ENCODE measurements at places on chromosomes 7 and 10.

- DNase-seq, result no peak
These were observed 659 bp downstream of the FIGNL1 start for GRCh38 chr7:50449501-50449880.

DNA sequence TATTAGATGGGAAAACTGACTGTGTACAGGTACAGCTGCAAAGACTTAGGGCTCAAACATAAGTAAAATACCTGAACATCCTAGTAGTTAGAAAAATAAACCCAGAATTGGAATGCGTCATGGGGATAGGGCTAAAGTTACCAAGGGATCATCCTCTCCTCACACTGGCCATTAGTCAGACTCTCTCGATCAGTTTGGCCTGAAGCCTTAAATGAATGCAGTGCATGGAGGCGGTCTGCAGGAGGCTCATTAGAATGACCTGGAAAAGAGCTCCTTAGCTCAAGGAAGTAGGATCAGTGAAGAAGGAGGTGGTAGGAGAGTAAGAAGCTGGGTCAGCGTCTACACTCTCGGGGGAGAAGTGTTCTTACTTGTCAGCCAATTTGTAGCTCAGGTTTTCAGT is 35.3 kb downstream of the DENND2A start:
- DNase-seq, result no peak

DNA sequence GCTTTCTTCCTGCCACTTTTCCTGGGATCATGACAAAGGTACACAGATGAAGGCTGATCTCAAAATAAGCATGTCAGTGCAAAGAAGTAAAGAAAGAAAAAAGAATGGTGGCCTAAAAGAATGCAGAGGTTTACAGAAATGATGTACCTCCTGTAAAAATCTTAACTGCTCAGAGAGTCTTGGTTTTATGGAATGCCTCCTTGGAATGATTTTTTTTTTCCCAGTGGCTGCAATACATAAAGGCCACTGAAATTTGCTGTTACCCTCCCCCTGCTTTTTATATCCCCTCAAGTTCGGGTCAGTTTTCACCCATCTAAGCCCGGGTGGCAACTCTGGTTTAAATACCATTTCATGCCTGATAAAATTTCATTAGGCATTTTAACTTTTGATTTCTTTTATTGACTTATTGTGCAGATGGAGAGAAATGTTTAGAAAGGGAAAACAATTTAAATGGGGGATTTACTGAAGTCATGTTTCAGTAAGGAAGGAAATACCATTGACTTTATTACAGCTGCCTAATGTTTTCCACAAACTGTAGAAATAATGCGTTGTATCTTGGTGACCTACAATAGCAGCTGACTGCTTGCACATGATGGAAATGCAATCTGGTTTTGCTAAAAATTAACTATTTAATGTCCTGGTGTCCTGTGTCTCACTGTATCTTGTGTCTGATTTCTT is 102.5 kb downstream of the SAMD9 start:
- DNase-seq, result no peak

GRCh38 chr7:24227603-24228359 is 56.2 kb upstream of the NPY start:
- no peak for DNase-seq

- no peak for DNase-seq
These were observed 8.4 kb downstream of the PPP2R2D start for GRCh38 chr10:131909014-131909808.

- no peak for DNase-seq
These were observed 211.7 kb downstream of the CCSER2 start for GRCh38 chr10:84540022-84540616.

DNA sequence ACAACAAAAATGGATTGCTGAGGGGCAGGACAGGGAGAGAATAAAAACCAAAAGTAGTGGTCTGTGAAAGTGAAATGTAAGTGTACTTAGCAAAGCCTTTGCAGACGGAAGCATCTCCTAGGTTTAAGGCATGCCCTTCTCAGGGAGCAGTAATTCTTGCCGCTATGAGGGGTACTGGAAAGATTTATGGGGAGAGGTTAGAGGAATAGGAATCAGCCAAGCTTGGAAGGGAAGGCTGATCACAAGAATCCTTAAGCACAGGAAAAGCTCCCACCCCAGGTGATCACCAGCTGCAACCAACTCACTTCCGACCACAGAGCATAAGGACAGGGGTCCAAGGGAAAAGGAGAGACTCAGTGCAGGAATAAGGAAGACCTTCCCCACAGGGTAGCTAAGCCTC is 10.3 kb downstream of the GFRA1 start:
- no peak for DNase-seq

- no peak for DNase-seq
These were observed 68.2 kb upstream of the INPP5A start for GRCh38 chr10:132469197-132469884.

DNA sequence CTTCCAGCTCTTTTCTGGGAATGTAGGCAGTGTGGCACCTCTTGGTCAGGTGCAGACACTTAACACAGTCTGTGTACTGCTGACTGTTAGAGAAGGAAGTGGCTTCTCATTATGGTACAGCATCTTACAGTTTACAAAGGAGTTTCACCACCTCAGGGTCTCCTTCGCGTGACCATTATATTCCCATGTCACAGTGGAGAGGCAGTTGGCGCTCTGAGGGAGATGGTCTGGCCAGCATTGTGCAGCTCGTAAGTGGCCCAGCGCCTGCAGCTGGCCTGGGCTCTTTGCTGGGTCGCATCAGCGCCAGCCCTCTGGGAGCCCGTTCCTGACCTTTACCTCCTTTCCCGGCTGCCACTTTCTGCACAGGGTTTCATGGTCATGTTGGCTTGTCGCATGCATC is 15.4 kb downstream of the TSPAN15 start:
- DNase-seq, result no peak

GRCh38 chr7:36096460-36097095 is 56.5 kb upstream of the EEPD1 start:
- no peak for DNase-seq

GRCh38 chr10:63587191-63587590 is 66.0 kb downstream of the REEP3 start:
- no peak for DNase-seq

DNA sequence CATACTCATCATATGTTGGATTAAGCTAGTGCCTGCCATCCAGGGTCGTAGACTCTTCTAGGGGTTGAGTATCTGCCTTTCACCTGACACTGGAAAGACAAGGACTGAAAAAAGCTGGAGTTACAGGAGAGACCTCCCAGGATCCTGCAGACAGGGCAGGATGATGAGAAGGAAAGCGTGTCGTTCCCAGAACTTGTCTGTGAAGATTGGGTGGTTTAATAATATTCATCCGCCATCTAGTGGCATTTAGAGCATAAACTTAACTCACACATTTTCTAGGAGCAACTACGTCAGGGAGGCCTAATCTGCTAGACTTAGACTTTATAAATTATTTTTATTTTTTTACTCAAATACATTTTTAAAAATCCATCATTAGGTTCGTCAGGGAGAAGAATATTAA is 59.6 kb downstream of the ADRB1 start:
- peak; percentile 5 for DNase-seq

- no peak for DNase-seq
These were observed 179.5 kb downstream of the ZWINT start for GRCh38 chr10:56181607-56182006.

DNA sequence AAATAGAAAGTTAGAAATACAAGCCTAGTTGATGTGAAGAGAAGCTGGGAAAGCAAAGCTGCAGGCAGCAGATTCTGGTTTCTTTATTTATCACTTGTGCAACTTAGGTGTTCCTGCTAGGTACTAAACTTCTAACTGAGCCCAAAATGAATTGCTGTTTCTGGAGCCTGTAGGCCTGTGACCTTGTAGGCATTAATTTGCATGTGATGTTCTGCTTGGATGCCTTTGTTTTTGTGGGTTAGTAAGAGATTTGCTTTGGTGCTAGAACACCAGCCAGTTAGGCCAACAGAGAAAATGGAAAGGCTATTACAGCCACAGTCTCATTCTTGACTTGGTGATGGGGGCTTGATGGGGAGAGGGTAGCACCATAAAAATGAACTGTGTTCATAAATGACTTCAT is 370.7 kb downstream of the PPP1R3A start:
- no peak for DNase-seq

DNA sequence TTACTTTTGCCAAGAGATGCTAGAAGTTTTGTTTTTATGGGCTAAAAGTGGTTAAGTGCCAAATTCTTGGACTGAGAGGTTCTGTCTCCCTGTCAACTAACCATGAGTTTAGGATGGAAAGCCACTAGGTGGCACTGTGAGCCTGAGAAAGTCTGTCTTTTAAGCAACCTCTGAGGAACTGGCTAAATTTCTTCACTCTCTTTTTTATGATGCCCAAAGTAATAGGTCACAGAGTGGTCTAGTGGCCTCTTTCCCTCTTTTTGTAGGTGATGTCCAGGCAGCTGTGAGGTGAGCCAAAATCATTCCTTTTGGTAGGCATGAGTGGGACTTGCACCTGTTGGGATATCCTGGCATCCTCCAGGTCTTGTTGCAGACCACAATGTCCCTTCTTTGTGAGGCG is 56.8 kb downstream of the SND1 start:
- peak; percentile 79 for DNase-seq
